Choroid plexus epithelial cell (primary cell): ENCODE measurements at places on chromosomes 16 and 17.

GRCh38 chr17:33968350-33969044, 286.6 kb upstream of the CCL2 start:
- DNase-seq, result no peak

- DNase-seq, result no peak
Observed at GRCh38 chr17:76986365-76986764, 118.2 kb downstream of the MGAT5B start.

DNA sequence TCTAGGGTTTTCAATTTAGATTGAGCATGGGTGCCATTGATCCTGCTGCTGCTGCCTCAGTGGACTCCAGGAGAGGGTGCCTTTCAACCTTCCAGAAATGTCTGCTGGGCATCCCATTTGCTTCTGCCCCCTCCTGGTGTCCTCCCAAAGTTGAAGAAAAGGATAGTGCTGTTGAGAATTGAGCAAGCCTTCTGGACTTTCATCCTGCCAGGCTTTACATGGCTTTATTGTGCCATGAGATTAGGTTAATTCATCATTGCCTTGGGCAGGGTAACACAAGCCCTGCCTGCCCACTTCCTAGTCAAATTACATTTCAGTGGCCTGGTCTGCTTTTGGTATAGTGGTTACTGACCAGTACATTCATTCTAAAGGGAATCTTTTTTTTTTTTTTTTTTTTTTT, 17.9 kb upstream of the TANGO6 start:
- no peak for DNase-seq

- no peak for DNase-seq
Observed at GRCh38 chr17:59073972-59074371, 32.7 kb downstream of the TRIM37 start.

DNA sequence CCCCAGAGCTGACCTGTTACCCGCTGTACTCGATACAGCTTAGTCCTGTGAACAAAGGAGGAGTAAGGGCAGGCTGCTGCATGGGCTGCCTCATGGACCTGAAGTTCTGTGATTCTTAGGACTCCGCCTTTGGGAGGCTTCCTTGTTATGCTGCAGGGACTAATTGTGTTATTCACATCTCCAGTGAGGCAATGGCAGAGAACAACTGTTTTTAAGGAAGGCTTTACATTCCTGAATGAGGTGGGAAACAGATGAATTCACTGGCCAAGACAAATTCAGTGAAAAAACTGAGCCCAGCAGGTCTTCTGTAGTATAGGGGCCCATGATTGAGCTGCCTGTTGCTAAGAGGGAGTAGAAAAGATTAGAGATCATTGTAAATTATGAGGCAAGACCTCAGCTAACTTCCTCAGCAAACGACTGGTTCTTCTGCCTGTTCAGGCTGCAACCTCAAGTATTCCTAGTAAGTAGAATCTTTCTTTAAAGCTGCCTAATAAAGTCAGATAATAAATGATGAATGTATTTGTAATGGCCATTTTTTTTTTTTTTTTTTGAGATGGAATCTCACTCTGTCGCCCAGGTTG, 26.3 kb downstream of the ADORA2B start:
- DNase-seq, result no peak

DNA sequence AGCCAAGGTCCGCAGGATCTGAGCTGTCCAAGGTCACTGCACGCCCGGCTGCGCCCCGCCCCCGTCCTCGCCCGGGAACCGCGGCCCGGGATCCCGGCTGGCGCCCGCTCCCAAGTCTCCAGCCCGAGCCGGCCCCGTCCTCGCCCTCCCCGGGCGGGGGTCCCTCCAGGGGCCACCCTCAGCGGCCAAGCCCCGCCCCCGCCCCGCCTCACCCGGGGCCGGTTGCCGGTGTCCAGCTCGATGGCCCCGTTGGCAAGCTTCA, 216 bp downstream of the VPS9D1 start:
- peak; percentile 19 for DNase-seq

DNA sequence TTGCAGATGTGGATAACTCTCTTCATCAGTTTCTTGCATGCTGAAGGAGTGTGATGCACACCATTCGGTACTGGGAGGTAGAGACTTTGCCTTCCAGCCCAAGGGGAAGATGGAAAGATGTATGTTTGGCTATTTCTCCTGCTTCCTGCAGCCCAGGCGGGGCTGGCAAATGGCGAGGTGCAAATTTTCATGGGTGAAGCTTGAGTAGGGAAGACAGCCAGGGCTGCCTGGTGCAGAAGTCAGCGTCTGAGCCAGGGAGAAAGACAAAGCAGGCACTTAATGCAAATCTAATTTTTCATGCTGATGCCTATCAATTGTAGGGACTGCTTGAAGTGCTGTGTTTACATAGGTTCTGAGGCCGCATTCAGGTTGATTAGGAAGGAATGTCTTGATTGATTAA, 384.7 kb upstream of the EEF2KMT start:
- no peak for DNase-seq
